ENCODE measurements at places on chromosomes 11 and 22.
A peak's percentile ranks its signal among the peaks of the same experiment; 100 is the strongest.

- DNase-seq: no peak
Observed at GRCh38 chr11:120219938-120220746, 9.3 kb downstream of the OAF start.

DNA sequence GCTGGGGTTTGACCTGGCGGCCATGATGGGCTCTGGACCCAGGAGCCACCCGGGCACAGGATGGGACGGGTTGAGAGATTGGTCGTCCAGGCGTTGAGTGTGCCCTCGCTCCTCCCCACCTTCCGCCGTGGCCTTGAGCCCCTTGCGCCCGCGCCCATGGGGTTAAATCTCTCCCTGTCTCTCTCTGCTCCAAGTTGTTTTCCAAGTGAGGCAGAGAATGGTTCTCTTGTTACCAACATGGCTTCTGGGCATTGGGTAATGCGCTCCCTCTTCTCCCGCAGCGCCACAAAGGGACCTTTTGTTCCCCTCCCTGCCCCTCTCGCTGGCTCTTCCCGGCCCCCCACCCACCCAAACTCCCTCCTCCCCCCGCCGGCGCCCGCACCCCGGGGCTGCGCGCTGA, 18.8 kb upstream of the PICK1 start:
- DNase-seq: no peak

- peak; percentile 72 for DNase-seq
Observed at GRCh38 chr11:57649826-57650738, at the start of gene YPEL4. Gene YPEL4 (minus strand): TSS chr11:57649912. CDS start chr11:57647107, 2,805 bp downstream.

DNA sequence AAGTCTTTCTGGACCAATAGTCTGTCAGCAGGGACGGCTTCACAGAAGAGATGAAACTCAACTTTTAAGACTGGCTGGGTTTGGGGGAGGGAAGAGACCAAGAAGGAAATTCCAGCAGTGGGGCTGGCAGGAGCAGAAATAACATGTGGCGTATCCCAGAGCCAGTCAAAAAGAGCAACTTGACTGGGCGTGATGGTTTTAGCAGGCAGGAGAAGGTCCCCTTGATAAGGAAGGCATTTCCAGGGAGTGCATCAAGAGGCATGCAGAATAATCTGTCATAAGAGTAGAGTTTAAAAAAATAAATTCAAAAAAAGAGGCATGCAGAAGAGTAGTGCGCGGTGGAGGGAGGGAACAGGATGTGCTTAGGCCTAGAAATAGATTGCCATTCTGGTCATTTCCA, 52.5 kb downstream of the C22orf31 start:
- no peak for DNase-seq

DNA sequence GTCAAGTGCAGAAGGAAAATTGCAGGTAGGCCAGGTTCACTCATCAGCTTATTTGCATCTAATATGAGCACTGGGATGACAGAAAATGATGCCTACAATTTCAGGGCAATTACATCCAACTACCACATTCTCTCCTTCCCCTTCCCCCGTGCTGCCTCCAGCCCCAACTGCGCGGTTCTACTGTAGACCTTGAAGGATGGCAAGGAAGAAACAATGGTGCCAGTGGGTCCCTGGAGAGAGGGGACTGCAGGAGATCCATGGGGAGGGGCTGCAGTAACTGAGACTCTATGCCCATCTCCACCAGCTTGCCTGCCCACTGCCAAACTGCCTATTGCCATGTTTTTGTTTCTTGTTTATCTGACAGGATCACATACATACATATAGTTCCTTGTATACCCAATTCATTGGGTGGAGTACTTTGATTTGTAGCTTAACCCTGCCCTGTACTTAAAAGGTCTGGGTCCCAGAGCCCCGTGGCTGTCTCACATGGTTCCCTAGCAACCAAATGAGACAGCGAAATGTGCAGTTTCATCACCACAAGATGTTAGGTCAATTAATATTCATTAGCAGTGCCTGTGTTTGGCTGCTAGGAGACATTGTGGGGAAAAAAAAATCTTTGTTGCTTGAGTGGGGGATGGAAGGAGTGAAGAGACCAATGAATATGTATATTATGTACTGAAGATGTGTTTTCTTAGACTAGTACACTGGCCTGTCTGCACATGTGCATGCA, 253.5 kb upstream of the PLET1 start:
- DNase-seq: no peak

DNA sequence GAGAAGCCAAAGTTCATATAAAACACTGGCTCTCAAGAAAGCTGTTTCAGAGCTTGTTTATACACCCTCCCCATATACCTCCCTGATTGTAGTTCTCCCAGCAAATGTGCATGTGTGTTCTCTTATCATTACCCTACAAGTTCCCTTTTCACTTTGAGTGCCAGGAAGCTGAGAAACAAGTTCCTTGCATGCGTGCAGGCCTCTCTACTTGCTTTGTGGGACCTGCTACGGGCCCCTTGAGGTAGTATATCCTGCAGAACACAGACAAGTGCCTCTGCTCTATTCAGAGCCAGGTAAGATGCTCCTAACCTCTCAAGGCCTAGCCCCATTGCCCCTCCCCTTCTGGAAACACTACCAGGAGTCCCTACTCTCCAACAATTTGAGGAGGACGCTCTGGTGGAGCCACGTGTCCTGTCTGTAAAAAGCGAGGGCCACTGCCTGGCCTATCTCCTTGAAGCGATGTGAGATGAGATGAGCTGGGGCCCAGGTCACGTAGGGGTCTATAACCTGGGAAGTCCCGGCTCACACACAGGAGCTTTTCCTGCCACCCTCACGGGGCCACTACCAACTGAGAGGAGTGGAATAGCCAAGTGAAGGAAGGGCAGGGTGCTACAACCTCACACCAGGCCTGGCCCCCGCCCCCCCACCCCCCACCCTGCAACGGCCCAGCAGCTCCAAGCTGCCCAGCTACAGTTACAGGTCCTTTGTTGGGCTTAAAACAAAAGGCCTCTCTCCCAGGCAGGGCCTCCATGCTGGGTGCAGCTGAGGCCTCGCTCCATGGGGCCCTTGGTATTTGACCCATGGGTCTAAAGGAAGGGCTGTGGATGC, 2.6 kb upstream of the ATP5MGL start:
- peak; percentile 88 for DNase-seq

DNA sequence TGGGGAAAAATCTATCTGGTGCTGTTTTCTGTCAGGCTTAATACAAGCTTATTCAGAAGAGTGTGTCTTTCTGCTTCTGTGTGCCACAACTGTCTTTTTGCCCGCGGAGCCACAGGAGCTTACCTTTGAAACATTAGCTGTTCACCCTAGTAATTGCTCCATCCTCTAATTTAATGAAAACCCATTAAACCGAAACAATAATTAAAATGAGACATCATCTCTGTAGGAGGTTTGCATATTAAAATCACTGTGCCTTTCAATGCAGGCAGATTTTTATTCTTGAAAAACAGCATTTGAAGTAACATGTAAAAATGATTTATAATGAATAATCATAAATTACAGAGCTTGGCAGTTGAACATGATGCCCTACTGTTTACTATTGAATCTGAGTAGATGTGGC, 102.3 kb downstream of the NELL1 start:
- no peak for DNase-seq

Data from hematopoietic multipotent progenitor cell treated with erythropoietin and hydrocortisone succinate and interleukin-3 and kit ligand, for 8 days (in vitro differentiated cells).